Glutamatergic neuron (in vitro differentiated cells): ENCODE measurements at places on chromosomes 2 and 18.

DNA sequence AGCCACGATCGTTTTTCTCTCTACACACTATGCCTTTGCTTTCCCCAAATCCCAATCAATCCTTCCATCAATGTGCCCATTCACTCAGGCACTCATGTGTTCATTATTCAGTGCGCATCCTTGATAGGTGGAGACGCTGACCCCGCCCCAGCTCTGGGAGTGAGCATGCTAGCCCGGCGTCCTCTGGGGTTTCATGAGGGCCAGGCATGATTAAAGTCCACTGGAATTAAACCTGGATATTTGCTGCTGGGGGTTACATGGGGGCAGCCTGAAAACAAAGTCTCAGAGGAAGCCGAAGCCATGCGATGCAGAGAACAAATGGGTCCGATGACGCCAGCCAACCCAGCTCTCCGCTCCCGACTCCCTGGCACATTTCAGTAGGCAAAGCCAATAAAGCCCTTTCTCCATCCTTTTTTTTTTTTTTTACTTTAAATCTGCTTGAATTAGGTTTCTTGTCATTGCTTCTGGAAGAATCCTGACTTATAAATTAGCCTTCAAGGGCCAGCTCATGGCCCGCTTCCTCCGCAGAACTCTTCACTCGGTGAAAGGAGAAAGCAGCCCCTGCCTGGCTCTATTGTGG lies 316.4 kb upstream of the ID2 start:
- H3K4me1 ChIP-seq, result no peaks in the 10 kb centered on the region
- no peak for DNase-seq
- no peaks in the 10 kb centered on the region for H3K36me3 ChIP-seq
- H3K27me3 ChIP-seq, result peaks cover 1% of the 10 kb centered on the region

- no peaks in the 10 kb centered on the region for H3K4me1 ChIP-seq
- no peak overlapping the region for H3K4me3 ChIP-seq
- H3K27ac ChIP-seq, result no peak overlapping the region
These were observed 166.9 kb downstream of the SNTG2 start for GRCh38 chr2:1117569-1117968.

GRCh38 chr2:142750858-142751257 lies 126.6 kb upstream of the KYNU start:
- H3K27me3 ChIP-seq, result no peaks in the 10 kb centered on the region
- no peak overlapping the region for H3K4me3 ChIP-seq
- no peak overlapping the region for H3K27ac ChIP-seq
- H3K36me3 ChIP-seq, result no peaks in the 10 kb centered on the region
- no peaks in the 10 kb centered on the region for H3K4me1 ChIP-seq
- DNase-seq, result no peak

DNA sequence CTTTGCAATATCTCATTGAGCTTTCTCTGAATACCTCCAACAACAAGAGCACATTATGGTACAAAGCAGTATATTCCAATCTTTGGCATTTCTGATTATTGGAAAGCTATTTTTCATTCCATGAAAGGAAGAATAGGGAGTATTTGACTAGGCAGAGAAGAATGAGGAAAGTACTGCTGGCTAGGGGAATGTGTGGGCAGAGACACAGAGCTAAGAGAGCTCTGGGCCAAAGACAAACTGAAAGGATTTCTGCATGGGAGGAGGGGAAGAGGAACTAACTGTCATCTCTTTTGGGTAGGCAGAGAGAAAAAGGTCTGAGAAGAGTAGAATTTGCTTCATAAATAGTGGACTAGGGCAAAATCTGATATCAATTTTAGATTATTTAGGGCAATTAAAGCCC lies 150.8 kb downstream of the CCDC85A start:
- no peak overlapping the region for H3K4me3 ChIP-seq
- H3K27me3 ChIP-seq, result no peaks in the 10 kb centered on the region
- DNase-seq, result no peak
- no peak overlapping the region for H3K27ac ChIP-seq
- H3K4me1 ChIP-seq, result peaks cover 4% of the 10 kb centered on the region
